ENCODE measurements at places on chromosomes 2 and 18.

DNA sequence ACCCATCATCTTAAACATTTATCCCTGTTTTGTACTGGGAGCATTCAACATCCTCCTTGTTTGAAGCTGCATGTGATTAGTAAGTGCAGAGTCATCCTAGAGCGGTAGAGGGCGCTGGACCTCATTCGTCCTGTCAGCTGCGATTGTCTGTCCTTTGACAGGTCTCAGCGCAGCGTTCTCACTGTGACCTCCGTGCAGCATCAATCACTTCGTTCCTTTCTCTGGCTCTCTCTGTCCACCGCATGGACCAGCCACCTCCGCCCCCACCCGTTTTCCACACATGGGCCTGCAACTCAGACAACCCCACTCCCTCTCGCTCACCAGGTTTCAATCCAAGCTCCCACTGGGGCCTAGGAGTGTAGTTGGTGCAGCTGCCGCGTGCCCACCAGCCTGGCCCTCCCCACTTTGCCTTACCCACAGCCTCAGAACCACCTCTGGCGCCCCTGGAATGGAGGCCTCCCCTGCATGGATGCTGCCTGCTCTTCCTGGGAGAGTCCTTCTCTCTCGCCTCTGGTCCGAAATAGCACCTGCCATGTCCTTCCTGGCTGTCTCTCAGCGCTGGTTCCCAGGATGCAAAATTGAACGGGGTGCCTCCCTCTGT is 90.5 kb downstream of the NDUFA10 start:
- DNase-seq: peak; percentile 38

DNA sequence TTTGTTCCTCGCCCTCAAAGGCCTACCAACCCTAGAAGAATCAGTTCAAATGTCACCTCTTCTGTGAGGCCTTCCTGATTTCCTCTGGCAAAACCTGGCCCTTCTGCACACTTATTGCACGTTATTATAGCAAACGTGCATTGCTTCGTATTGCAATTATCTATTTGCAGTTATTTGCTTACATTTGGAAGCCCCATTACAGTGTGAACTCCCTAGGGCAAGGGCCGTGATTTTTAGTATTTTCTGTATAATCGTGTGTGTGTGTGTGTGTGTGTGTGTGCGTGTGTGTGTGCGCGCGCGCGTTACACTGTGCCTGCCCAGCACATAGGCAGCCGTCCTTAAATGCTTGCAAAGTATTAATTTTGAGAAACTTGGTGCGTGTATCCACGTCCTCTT is 460 bp upstream of the SEMA4F start:
- DNase-seq: no peak

GRCh38 chr2:176098366-176099158 is 1.0 kb upstream of the HOXD12 start:
- DNase-seq: no peak

GRCh38 chr2:147469471-147469870 is 375.4 kb upstream of the ACVR2A start:
- no peak for DNase-seq

DNA sequence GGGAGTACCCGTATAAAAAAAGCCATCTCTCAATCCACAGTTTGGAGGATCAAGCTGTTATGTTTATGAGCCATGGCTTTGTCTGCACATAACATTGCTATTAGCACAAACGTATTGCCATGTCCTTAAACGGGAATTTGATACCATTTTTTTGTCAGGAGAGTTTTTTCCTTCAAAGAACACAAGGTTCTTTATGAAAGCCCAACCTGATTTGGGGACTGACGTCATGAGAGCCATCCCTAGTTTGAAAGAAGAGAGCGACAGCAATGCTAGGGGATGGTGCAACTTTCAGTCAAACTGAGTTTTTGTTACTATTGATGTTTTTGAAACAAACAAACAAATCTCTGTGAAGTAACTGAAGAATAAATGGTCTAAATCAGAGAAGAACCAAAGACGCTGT is 376.6 kb downstream of the EIPR1 start:
- DNase-seq: no peak

DNA sequence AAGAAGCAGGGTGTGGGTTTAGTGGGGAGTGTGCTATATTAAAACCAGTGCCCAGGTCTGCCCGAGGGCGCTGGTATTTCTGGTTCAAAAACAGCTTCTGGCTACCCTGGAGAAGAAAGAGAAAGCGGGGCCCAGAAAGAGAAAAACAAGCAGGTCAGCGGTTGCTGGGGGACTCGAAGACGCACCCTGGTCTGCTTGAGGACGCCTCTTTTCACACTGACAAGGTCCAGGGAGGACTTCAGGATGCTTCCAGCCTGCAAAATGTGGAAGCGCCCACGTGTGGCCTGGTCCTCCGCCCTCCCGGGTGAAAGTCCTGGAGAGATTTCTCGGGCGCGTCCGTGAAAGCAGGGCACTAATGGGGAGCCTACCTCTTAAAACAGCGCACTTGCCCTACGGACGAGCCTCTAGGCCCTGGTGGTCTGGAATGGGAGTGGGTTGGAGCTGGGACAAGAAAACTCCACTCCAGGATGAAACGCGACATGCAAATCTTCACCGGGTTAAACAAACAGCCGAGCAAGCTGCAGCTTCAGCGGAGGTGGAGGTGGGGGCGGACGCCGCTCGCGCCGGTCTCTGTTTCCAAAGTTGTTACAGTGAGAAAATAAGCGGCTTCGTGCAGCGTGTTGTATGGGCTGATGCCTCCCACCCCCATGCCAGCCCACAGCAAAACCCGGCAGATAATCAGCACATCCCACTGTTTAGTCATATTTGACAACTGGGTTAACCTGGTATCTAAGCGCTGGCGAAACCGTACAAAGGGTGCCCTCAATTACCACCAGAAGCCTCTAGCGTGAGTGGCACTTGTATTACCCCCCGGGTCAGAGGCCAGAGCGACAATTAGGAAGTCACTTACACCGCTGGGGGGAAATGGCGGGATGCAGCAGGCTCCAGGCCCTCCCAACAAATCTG is 1.1 kb upstream of the SP9 start:
- DNase-seq: no peak
